ENCODE measurements at places on chromosomes 6 and 20.

- DNase-seq = no peak
Measured at GRCh38 chr20:47568837-47569410, 67.2 kb downstream of the NCOA3 start.

DNA sequence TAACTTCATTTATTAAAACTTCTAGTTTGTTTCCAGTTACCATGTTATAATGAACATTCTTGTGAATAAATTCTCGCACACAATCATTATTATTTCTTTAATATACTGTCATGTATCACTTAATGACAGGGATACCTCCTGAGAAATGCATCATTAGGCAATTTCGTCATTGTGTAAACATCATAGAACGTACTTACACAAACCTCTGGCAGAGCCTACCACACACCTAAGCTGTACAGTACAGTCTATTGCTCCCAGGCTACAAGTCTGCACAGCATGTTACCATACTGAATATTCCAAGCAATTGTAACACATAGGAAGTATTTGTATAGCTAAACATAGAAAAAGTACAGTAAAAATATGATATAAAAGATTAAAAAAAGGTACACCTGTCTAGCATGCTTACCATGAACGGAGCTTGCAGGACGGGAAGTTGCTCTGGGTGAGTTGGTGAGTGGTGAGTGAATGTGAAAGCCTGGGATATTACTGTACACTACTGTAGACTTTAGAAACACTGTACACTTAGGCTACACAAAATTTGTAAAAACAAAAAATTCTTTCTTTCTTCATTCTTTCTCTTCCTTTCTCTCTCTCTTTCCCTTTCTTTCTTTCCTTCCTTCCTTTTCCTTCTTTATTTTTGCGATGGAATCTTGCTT, 268.2 kb upstream of the SOX4 start:
- no peak for DNase-seq

GRCh38 chr20:44151621-44152416, 35.2 kb downstream of the JPH2 start:
- DNase-seq = peak; percentile 89

DNA sequence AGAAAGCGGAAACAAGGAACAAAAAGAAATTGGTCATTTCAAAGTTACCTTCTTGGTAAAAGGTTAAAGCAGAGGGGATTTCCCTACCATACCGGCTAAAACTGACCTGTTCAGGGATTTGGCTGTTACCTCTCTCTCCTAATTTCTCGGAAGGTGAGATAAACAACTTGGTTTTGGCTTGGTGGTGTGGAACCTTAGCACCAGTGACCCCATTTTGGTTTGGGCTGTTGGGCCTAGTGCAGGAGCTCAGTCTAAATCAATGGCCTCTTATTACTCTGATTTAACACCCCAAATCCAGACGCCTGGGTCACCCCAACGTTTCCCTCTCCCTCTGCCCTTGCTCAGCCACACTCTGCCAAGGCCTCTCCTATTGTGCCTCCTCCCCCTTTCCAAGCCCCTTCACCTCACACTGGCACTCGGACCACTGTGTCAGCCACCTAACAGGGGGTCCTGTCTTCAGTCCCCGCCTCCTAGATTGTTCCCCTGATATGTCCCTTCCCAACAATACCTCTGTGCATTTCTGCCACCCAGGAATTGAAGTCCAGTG, 8.3 kb downstream of the NCR2 start:
- DNase-seq = no peak
